ENCODE measurements at places on chromosomes 3 and 15.

GRCh38 chr3:46228260-46229242 is 13.7 kb upstream of the CCR3 start:
- no peak for DNase-seq

- DNase-seq, result no peak
Measured at GRCh38 chr3:133016838-133017309, 21.3 kb upstream of the TMEM108 start.

GRCh38 chr15:56532721-56533460 is 68.0 kb upstream of the MNS1 start:
- DNase-seq, result no peak

DNA sequence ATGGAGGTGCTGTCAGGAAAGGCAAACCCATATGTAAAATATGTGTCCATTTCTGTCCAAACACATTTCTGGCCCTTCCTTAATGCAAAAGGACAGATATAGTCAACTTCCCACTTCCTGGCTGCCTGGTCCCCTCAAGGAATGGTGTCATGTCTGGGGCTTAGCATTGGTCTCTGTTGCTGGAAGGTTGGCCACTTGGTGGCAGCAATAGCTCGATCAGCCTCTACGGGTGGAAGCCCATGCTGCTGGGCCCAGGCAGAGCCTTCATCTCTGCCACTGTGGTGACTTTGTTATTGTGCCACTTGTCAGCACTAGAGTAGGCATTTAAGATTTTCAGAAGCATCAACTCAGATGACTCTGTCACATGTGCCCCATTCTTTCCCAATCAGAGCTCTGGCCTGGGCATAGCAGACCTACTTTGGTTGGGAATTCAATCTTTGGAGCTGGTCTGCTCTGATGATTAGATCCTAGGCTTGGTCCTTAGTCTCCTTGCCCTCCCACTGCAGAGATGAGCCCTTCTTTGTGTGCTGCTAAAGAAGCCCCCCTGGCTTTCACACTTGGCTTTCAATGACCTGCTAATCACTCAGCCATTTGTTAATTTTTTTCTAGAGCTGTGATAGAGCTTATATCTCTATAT is 51.0 kb upstream of the SPSB4 start:
- peak; percentile 36 for DNase-seq

DNA sequence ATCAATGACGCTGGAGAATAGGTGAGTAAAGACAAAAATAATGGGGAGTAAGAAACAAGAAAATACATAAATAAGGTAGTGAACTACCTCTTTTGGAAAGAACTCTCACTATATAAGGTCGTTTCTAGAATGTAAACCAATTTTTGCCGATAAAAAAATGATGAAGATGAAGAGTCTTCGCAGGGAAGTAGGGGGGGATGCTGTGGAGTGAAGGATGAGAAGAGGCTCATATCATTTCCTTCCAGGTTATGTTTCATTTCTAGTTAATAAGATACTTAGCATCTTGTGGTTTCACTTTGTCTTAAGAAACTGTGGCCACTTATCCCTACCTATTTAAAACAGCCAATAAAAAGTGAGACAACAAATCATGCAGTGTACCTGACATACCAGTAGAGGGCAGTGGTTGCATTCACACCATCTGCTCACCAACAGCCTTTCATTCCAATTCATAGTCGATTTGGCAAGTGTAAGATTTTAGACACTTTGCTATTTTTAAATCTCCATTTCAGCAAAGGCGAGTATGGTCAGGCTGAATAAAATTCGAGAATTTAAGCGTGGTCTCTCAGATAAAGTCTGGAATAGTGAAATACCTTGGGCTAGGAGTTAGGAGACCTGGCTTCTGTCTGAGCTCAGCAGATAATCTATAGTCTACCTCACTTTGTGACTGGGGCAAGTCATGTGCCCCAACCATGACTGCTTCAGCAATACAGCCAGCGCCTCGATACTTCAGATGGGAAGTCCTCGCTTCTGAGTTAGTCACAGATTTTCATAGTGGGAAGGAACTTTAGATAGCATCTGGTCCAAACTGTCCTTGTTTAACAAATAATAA is 28.9 kb upstream of the ICE2 start:
- DNase-seq, result peak; percentile 29

DNA sequence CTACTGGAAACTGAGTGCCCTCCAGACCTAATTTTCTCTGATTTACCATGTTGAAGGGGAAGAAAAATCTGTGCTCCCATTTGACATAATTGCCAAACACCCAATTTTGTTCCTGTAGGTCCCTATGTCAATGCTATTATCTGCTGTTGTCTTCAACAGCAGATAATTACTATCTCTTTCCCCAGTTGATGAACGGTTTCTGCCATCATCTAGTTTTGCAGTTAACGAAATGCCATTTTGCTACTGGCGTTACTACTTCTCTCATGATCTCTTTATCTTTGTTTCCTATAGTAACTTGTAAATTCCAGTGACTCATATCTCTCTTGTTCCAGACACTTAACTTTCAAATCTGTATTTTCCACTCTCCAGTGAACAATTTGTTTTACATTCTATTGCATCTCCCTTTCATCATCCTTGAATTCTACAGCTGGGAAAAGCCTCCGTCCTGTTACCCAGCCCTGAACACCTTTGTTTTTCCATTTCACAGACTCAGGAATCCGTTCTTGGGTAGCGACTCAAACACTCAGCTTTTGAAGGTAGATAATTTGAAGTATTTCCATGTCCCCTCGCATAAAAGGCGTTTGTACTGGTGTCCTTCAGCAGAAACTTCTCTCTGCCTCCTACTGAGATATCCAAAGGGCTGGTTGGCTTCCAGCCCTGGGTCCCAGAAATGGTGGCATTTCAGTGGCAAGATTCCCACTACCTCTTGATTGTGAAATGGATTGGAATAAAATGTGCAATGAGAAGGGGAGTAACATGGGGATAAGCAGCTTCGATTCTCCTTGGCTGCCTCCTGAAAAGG is 111.7 kb downstream of the FOXB1 start:
- DNase-seq, result no peak

- no peak for DNase-seq
Measured at GRCh38 chr3:135083179-135083578, 288.1 kb downstream of the EPHB1 start.
